ENCODE measurements at places on chromosomes 1 and 21.

DNA sequence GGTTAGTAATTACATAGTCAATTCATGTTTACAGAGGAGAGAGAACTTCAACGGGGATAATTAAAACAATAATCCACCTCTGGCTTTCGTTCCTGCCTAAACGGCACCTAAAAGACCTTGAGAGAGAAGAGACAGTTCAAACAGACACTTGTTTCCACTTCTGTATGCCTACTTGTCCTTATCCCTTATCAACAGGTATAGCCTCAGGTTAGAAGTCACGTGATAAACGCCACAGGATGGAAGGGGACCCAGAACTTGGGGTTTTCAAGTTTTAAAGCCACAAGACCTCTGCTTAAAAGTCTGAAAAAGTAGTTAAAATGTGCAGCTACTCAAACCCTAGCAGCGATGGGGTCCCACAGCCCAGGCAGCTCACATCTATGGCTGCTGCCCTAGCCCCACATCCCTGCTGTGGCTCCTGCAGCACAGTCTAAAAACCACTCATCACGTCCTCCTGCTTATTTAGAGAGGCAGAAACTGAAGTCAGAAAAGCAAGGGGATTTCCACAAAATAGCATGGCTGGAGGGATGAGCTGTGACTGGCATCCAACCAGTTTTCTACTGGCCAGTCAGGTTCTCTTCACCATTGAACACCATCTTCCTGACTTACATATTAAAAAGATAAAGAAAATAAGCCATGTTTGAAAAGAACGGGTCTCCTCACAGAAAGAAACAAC is 51.2 kb upstream of the SEC16B start:
- DNase-seq = no peak

DNA sequence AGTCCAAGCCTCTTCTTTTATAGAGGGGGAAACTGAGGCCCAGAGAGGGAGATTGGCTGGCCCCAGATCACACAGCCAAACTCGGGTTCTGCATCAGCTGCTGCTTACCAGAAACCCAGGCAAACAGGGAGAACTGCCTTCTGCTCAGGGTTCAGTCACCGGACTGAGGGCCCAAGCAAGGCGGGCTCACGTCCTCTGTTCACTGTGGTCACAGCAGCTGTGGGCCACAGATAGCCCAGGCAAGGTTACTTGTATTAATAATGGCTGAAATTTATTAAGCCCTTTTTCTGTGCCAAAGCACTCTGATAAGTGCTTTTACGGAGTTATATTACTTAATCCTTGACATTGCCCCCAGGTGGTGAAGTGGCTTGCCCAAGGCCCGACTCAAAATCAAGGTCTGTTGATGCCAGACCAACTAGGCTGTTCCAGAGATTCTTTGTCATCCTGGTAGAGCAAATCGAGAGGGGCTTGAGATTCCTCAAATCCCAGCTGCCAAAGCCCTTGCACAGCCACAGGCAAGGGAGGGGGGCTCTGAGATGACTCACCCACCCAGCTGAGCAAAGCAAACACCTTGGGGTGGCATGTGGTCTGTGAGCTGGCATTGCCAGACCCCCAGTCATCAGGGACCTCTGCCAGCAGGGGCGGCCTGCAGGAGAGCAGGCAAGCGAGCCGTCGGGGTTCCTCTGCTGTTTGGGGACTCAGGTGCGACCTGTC is 36.5 kb downstream of the EPHB2 start:
- no peak for DNase-seq

DNA sequence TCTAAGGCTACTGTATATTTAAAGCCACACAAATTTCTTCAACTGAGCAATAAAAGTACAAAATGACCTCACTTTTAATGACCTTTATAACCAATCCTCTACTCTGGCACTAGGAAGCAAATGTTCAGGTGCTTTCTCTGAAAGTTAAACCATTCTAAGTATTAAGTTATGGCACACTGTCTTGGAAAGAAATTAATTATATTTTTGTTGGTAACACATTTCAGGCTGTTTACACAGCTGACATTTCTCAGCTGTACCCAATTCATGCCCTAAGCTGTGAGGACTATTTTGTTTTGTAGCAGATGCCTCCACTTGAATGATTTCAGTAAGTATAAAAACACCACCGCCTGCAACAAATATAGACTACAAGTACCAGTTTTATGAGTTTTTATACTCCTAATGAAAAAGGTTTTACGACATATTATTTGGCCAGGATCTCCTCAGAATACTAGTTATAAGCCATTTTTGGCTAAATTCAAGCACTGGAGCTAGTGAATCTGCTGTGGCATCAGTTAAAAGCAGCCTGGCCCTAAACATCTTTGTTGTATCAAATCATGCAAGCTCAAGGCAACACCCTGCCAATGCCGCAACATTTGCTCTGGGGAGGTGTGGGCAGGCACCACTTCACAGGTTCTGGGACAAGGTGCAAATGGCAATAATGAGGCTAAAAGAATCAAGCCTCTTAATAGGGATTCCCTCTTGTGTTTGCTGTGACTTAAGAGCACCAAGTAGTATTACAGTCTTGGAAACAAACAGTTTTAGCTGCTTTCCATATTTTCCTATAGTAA is 228.4 kb upstream of the DMRTA2 start:
- DNase-seq = no peak

- DNase-seq = no peak
These were observed 544.8 kb upstream of the CAMK1G start for GRCh38 chr1:209038735-209039134.

GRCh38 chr1:225911191-225912130 is 12.6 kb downstream of the PYCR2 start:
- DNase-seq = peak; percentile 68

DNA sequence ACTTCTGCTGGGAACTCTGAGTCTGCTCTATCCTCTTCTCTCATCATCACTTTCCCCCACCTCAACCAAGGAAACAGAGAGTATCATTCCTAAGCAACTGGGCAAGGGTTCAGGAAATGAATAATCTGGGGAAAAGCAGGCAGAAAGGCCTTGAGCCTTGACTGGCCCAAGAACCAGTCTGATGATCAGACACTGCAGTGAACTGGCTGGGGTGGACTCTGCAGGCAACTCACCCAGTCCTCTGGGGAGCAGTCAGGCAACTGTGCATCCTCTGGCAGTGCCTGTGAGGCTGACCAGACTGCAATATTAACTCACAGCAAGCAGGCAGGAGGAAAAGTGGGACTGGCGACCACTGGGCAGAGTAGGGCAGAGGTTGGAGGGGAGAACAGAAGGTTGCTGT is 991 bp downstream of the ANKRD35 start:
- no peak for DNase-seq

- no peak for DNase-seq
These were observed 64.6 kb upstream of the FMN2 start for GRCh38 chr1:240027059-240027462.

DNA sequence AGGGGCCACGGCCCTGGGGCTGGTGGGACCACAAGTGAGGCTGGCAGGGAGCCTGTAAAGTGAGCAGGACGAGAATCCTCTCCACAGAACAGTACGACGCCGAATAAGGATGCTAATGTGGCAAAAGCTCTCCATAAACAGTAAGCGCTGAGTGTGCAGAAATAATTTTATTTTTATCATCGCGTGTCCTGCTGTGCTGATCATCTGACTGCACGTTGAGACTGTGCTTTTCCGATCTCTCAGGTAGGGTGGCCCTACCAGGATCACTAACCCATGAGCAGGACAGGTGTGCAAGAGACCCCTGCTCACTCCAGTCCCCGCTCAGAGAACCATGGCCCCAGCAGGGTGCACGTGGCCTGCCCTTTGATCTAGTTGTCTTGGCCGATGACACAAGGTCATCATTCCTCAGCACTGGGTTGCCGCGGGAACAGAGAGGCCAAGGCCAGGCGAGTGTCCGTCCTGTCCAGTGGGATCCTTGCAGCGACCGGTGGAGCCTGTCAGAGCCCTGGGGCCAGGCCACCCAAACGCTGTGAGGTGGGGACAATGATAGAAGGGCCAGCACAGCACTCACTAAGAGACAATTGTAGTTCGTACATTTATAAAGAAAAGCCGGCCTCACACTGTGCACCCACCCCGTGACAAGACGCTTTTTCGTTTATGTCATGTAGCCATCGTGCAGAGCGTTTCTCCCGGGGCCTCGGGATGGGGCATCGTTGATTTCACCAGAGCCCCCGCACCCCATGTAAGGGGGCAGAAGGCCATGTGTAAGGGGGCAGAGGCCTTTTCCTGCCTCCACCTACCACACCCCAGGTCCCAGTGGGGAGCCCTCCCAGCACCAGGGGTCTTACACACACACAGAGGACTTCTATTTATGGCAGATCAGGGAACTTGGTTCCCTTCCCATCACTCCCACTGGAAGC is 52.7 kb upstream of the ADARB1 start:
- no peak for DNase-seq

DNA sequence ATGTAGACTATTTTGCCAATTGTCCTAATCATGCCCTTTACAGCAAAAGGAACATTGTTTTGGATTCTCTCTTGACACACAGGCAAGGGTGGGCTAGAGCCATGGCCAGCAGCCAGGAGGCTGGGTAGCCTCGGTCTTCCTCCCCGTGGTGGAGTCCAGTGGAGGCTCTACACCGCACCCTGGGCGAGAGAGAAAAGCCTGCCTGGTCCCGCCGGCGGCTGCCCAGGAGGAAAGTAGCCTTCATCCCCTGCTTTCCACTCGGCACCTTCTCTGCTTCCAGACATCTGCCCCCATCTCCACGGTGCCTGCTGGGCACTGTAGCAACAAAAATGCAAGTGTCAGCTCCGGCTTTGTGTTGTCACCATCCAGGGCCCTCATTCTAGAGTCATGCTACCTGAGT is 21.6 kb downstream of the PROK1 start:
- no peak for DNase-seq

DNA sequence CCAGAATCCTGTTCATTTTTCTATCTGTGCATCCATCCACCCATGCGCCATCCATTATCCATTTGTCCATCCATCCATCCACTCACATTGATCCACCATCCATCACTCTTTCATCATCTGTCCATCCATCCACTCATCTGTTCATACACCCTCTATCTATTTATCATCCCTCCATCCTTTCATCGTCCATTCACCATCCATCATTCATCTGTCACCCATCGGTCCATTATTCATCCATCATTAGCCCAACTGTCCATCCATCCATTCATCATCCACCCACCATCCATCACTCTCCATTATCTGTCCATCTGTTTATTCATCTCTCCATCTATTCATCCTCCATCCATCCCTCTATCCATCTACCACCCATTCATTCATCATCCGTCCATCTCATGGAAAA is 125.7 kb upstream of the TMPRSS2 start:
- DNase-seq = no peak

GRCh38 chr1:172134087-172134731 is 286.3 kb upstream of the C1orf105 start:
- DNase-seq = no peak

DNA sequence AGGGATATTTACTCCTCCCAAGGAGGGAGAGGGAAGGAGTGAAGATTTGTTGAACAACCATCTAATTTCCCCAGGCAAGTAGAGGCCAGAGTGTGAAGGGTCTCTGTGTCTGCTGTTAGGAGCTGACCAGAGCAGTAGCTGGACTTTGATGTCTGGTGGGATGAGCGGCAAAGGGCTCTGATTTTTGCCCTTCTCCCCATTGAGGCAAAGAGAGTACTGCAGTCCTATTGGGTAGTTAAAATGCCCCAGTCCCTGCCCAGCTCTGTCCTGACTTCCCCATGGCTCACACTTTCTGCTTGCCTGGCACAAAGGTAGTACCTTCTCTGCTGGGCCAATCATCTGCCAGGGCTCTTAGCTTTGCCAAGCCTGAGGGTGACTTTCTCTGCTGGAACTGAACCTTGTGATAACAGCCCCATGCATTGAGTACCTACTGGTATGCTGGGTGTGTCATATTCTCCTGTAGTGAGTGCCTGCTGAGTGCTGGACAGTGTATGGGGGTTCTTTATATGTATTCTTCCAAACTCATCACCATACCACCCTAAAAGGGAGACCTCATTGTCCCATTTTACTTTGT is 64.0 kb upstream of the SELENON start:
- DNase-seq = no peak

DNA sequence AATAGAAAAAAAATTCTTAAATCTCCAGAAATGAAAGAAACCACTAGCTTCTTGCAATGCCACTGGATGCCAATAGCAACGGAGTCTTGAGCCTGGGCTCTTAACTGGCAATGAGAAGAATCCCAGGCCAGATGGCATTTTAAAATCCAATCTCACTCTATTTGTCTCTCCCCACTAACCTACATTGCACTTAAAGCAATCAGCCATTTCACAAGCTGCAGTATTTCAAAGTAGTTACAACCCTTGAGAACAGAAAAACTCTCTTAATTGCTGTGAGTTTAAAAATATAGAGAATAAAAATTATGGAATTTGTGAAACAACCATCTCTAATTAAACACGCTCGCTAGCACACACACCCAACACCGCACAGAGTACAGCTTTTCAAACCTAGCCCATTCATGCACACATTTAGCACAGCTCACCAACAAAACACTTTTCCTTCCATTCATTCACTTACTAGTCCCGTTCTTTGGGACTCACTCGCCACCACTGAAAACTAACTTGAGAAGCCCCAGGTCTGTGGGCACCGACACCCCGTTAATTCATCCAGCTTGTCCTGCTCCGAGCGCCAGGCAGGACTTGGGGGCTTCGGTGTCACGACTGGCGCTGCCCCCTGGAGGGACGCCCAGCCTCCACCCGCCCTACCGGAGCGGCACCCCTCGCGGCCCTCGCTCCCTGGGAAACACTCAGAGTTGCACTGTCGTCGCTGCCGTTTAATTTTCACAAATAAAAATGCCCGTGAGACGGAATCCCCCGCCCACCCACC is 1.0 kb downstream of the DDAH1 start:
- DNase-seq = no peak

- DNase-seq = no peak
These were observed 1.9 kb upstream of the FOXJ3 start for GRCh38 chr1:42336978-42337377.

- peak; percentile 38 for DNase-seq
These were observed 31.4 kb upstream of the WASF2 start for GRCh38 chr1:27521336-27521831.

DNA sequence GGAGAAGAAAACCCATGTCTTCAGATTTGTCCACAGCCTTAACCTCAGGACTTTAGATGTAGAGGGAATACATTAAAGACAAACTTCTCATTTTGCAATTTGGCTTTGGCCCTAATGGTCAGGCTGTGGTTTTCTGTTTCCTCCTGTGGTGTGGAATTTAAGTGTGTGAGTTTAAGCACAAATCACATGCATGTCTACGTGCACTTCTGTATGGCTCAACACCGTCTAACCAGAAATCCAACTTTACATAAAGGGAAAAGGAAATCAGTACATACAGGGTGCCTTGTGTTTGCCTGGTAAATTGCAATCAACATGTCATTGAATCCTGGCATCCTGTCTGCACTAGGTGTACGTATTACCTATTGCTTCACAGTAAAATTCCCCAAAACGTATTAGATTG is 1.2 kb upstream of the ZNF124 start:
- no peak for DNase-seq

GRCh38 chr1:203638950-203639349 is 12.3 kb downstream of the ATP2B4 start:
- no peak for DNase-seq

GRCh38 chr1:27136998-27137542 is 17.9 kb downstream of the SLC9A1 start:
- peak; percentile 44 for DNase-seq

DNA sequence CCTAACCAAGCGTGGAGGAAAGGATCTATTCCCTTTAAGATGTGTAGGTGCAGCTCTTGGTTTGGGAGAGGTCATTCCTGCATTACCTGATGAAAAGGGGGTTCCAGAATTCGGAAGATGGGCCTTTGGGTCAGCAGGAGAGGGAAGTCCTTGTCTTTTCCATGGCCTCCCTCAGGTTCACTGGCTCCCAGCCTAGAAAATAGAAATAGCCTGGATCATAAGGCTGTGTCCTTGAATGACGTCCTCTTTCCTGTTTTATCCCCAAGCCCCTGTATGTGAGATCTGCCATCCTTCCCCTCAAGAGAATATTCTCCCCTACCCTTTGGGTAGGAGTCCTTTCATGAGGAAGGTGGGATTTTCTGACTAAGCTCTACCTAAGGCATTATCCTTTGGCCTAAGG is 14.5 kb upstream of the RPS8 start:
- no peak for DNase-seq
